ENCODE measurements at places on chromosomes 13 and 19. TPM values are rescaled to one million over a fixed set of nuclear protein-coding genes. Genes with fewer than 3 reads are reported as not detected.

DNA sequence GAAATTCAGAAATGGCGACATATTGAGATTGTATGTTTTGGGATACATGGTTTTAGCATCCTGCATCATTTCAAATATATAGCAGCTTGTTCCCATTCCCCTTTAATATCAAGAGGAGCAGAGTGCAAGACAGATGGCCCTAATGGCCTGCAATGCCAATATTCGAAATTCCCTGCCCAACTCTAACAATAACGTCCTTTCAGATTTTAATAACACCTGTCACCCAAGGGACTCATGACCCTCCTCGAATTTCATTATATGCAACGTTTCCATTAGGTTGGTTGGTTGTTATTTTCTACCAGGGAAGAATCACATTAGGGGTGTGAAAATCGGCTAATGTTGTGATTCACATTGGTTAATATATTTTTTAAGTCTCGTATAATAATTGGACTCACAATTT is 170.0 kb downstream of the TNFSF13B start:
- DNase-seq, result no peak

DNA sequence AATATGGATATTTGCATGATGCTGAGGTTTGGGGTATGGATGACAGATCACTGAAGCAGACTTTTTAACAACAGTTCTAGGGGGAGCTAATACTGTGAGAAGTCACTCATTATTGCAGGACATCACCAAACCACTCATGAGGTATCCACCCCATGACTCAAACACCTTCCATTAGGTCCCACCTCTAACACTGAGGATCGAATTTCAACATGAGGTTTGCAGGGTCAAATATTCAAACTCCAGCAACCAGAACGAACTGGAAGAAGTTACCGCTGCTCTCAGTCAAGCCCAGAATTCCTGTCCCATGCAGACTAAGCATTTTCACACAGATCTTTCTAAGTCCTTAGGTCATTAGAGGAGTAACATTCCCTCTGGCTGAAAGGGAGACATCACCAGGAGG is 758.9 kb downstream of the UQCRFS1 start:
- DNase-seq, result no peak

Gene SIAH3
- polyA plus RNA-seq, result 0.33 TPM

Gene TDRD12
- polyA plus RNA-seq, result 0.63 TPM

GRCh38 chr19:31098836-31099235 is 250.4 kb downstream of the TSHZ3 start:
- DNase-seq, result no peak

- no peak for DNase-seq
Observed at GRCh38 chr19:31146546-31147183, 202.6 kb downstream of the TSHZ3 start.

Gene PTPRH
- polyA plus RNA-seq, result 0.11 TPM

Gene FFAR2
- 0.09 TPM for polyA plus RNA-seq

DNA sequence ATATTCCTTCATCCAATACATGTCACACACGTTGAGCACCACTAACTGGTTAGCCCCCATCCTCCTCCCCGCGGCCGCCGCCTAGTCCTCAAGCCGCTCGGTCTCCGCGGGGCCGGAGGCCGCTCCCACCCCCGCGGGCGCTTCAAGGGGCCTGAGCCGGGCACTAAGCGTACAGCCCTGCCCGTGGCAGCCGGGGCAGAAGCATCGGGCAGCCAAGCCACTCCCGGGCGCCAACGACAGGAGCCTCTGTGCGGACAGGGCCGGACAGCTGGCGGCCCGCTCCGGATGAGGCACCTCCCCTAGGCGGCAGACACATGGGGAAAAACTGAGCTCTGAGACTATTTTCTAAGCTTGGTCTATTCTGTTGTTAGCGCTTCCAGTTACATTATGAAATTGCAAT is 2.8 kb upstream of the ZNF543 start:
- DNase-seq, result no peak

DNA sequence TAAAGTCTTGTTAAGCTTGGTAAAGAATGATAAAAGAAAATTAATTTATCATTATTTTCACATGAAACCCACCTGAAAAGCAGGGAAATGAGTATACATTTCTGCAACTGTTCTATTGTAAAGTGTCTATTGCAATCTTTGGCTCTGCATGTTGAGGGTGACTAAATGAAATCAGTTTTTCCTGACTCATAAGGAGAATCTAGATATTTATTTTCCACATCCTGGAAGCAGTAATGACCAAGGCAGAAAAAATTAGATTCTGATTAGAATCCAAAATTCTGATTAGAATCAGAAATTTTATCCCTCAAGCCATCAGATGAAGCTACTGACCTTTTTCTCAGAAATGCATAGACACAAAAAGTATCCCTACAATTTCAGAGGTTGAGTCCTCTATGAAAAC is 178.4 kb downstream of the MYO16 start:
- DNase-seq, result no peak

Gene ADPRHL1
- polyA plus RNA-seq, result 295 TPM

Gene CACNG8
- 0.91 TPM for polyA plus RNA-seq

DNA sequence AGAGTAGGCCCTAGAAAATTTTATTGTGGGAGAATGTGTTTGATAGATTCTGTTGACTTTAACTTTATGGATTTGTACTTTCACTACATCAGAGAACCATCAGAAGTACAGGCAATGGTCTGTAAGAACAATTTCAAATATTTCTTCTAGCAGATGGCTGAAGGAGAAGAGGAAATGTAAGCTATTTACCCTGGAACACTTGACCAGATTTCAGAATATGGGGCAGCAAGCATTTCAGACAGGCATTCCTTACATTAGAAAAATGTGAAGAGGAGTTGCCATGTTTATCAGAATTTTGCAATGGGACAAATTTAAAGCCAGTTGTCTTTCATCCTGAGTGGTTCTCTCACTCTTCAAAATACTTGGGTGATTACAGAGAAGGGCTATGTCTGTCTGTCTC is 7.5 kb downstream of the FRY start:
- no peak for DNase-seq

DNA sequence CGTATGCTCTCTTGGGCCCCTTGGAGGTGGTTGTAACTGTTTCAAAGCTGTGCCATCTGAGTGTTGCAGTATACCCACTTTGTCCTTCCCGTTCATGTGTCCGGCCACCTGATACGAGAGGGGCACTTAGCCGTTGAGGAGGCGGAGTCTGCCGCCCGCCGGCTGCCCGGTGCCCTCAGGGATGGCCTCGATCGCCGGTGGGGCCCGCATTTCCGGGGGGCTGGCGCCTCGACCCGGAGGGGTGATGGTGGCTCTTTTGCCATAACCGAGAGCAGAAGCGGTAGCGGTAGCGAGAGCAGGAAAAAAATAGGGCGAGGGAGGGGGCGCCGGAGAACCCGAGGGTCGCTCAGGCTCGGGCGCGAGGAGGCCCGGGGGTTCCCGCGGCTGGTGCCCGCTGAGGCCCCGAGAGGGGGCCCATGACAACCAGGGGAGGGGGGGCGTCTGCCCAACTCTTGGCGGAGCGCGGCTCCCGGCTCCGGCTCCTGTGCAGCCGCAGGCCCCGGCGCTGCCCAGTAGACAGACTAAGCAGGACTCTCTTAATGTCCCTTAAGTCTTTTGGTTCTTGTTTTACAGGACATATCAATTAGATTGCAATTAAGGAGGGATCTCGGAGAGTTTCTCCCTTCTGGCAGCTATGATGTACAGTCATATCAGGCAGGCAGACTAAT is 342.7 kb upstream of the SGCG start:
- no peak for DNase-seq

DNA sequence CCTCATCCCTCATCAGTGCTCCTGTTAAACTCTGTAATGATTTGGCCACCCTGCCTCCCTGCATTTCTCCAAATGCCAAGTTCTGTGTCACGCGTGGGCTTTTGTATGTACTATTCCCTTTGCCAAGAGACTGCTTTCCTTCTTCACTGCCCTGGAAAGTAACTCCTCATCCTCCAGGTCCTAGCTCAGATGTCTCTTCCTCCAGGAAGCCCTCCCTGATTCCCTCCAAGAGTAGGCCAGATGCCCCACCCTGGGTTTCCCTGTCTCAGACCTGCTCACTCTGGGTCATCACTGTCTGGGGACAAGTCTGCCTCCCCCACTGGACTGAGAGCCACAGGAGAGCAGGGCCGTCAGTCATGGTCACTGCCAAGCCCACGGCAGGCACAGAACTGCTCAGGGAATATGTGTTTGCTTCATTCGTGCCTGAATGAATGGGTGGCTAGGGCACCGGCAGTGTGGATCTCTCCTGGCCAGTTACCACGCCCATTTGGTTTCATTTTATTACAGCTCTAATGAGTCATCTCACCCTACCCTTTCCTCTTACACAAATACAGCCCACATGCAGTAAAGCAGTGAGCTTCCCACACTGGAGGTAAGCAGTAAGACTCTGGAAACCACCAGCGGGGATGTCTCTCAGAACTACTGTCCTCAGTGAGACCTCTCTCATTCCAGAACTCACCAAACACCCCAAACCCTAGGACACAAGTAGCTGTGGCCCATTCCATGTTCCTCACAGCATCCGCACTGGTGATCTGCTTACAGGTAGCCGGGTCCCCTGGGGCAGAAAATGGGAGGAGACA is 12.1 kb upstream of the GPR4 start:
- DNase-seq, result no peak

All from forelimb muscle (tissue), 1 donor.